ENCODE measurements at places on chromosomes 1 and 21.

DNA sequence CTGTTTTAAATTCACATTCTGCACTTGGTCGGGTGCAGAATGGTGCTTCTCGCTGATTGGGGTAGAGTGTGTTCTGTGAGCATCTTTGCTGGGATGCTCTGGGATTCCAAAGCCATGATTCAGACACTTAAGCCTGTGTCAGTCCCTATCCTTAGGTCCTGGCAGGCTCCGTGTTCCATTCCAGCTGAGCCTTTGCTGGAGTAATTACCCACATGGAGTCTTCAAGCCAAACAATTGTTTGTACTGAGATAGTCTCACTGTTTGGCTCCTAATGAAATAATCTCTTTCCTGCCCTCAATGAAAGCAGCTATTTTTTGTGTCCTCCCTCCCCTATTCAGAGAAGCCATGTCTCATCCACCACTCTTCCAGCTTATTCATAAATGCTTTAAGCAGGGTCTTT lies 18.7 kb downstream of the SMAP2 start:
- no peak for DNase-seq

DNA sequence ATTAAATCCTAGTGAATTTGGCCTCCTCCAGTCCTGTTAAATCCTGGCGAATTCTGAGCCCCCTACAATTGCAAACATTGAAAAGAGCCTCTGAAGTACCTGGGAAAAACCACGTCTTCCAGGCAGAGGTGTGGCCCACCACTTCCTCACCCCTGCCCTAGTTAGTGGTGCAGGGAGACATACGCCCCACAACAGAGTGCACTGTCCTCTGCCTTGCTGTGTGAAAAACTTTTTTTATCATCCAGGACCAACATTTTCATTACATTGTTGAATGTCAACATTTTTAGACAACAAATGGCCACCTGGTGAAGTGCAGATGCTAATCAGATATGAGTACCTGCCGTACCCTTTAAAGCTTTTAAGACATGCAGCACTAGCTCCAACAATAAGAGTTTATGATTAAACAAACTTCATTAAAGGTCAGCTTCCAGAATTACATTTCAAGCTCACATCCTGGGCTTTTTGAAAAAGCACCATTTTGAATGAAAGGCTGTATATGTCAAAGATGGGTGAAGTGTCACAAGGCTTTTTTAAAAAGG lies 13.6 kb upstream of the TMPRSS2 start:
- no peak for DNase-seq

DNA sequence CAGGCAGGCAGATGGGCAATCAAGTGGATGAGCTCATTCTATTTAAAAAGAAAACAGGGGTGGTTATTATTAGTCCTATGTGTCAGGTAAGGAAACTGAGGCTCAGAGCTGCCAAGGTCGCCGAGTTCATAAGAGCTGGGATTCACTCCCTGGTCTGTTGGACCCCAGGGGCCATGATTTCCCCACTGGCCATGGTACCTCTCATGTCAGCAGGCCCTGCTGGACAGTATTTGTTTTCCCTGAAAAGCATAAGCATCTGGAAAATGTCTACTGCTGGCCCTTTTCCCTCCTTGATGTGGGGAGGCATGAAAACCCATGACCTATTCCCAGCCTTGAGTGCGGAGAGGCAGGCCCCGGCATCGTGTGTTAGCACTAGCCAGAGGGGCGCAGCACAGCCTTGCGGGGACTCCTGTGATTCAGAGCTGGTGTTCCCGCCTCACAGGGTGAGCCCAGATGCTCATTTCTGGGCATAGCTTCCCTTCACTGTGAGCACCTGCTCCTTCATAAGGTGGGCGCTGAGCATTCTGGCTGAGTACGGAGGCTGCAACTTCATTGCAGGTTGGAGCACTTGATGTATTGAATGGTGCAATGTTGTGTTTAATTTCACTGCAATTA lies 617.5 kb downstream of the PTPRU start:
- no peak for DNase-seq

DNA sequence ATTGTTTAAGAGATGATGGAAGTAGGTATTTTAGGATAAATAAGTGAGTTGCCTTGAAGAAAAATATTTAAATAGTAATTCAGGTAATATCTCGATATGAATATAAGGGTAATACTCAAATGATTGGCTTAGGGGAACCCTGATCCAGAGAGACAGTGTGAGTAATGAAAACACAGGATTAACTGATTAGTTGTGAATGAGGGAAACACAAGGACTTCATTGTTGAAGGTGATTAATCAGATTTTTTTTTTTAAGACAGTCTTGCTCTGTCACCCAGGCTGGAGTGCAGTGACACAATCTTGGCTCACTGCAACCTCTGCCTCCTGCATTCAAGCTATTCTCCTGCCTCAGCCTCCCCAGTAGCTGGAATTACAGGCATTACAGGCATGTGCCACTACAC lies 12.7 kb downstream of the SLC25A33 start:
- DNase-seq = no peak

GRCh38 chr1:225362805-225363204 lies 65.0 kb downstream of the LBR start:
- no peak for DNase-seq

GRCh38 chr1:92544756-92545165 lies 58.0 kb upstream of the GFI1 start:
- no peak for DNase-seq

- DNase-seq = no peak
Observed at GRCh38 chr1:101185421-101185820, 51.4 kb upstream of the S1PR1 start.
